ENCODE measurements at places on chromosomes 7 and 10.

DNA sequence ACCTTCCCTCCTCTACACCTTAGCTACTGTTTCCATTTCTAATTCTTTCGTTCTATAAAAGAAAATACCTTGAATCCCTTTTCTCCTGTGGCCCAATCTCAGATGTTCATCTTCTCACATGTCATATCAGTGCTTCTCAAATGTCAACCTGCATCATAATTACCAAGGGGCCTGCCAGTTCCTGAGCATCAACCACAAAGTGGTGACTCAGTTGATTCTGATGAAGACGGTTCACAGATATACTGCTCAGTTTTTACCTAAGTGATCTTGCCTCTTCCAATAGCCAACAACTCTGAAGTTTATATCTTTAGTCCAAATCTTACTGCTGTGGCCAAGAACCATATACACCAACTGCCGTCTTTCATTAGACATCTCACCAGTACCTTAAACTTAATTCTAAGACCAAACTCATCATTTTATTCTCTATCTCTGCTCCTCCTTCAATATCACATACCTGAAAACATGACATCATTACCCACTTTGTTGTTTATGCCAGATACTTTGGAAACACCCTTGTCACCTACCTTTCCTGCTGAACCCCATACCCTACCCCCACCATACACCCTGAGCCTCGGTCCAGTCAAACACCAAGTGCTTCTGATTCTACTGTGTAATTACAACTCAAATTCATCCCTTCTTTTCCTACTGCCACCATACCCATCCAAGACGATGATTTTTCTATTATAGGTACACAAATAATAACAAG lies 115.5 kb downstream of the LMBR1 start:
- DNase-seq: no peak

DNA sequence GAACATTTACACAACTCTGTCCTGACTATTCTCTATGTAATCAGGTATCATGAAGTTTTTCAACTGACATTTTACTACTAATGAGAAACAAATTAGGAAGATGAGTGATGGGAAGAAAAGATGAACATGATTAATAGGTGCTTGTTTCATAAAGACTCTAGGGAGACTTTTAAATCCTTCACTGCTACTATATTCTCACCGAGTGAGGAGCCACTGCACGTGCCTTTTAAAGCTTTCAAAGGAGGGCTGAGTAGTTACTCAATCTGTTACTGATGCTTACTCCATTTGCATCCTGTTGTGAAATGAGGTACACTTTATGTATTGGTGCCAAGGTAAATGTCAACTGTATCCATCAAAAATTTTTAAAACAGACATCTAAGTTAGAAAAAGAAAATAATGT lies 1.3 kb upstream of the COMMD3 start:
- DNase-seq: no peak

GRCh38 chr10:13536674-13537366 lies 8.0 kb upstream of the BEND7 start:
- DNase-seq: no peak

- no peak for DNase-seq
These were observed 43.3 kb upstream of the BTRC start for GRCh38 chr10:101310529-101311184.

DNA sequence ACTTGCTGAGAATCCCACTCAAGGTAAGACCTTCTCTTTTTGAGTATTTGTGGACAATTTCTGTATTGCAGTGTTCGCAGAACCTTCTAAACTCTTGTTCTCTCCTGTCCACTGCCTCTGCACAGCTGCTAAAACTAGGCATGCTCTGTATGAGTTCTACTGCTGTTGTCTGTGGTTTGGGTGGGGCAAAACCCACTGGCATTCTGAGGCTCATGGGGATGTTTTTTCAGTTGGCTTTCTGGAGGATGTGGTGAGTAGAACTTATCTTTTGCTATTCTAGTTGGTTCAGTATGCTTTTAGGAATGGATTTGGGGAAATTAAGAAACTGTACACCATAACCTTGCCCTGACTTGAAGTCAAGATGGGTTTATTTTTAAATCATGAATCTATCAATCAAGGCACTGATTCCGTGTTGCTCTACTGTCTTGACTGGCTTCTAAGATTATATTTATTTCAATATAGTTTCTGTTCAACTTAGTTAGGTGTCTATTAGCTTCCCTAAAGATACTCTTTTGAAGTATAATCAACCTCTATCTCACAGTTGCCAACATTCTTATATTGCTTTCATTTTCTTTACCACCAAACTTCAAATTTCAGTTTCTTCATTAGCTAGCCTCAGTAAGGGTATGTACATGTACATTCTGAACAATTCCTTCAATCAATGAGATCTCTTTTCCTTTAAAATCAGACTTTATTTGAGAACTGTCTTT lies 25.0 kb upstream of the C1GALT1 start:
- no peak for DNase-seq

DNA sequence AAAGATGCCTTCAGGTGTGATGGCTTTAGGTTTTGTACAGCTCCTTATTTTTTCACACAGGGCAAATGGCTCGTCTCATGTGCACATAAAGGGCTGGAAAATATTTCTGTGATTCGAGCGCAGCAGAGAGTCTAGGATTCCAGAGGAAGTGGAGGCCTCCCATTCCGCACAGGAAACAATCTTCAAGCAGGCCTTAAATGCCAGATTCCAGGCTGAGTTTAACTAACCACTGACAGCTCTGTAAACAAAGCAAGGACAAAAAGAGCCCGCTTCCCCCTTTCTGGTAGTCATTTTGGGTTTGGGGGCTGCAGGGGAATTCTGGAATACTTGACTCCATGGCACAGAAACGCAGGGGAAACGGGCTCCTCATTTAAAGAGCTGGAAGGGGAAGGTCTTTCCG lies 87.2 kb downstream of the CALD1 start:
- DNase-seq: no peak

DNA sequence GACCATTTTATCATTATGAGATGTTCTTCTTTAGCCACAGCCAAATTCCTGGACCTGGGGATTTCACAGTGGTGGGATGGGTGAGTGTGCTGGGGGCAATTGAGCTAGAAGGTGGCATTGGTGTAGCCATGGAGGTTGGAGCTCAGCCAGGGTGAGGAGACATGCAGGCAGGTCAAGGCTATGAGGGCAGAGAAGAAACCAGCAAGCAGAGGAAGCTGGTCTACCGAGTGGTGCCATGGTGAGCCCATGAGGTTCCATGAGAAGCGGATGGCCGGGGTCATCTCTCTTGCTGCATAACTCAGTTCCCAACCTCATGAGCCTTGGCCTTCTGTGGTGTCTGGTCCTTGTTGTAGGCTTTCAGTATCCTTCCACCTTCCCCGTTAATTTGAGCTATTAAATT lies 91.4 kb downstream of the CARD11 start:
- DNase-seq: no peak

GRCh38 chr10:68684413-68684812 lies 36.6 kb upstream of the CCAR1 start:
- no peak for DNase-seq

DNA sequence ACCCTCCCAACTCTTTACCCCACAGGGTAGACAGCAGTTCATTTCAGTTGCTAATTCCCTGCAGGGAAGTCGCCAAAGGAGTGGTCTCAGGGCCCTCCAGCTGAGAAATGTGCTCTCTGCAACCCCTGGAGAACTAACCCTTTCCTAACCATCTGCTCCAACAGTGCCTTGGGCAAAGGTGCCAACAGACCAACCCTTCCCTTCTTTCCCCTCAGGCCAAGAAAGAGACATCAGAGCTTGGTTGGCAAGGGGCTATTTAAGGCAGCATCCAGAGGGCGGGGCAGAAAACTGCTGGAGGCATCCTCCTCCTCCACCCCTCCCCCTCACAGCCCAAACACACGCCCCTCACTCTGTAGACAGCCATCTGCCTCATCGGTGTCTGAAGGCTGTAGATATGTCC lies 1.7 kb downstream of the SORBS1 start:
- no peak for DNase-seq

All from globus pallidus (tissue), 1 donor.